ENCODE measurements at places on chromosomes 4 and X.

GRCh38 chr4:89746377-89746776, 90.6 kb downstream of the SNCA start:
- no peak for DNase-seq

GRCh38 chrX:77788050-77788449, 2.0 kb upstream of the ATRX start:
- no peak for DNase-seq

GRCh38 chr4:147195386-147195785, 249.7 kb upstream of the TTC29 start:
- no peak for DNase-seq

- no peak for DNase-seq
Observed at GRCh38 chr4:128775916-128776315, 33.6 kb upstream of the JADE1 start.

DNA sequence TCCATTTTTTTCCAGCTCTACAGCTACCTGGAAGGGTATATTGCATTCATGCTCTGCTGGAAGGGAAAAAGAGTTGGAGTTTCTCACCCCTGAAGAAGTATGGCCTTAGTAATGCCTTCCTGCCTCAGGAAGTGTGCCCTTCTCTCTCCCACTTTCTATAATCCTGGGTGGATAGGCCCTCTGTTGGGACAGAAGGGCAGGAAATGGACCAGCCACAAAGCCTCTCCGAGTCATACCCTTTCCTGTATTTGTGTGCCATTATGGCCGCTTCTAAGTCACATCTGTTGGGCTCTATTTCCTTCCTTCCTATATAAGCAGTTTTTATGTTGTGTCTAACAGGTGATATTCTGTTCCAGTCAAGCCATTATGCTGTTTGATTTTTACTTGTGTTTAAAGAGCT, 74.8 kb upstream of the SMARCA5 start:
- no peak for DNase-seq

GRCh38 chr4:98512918-98513317, 145.5 kb downstream of the TSPAN5 start:
- DNase-seq = no peak

- DNase-seq = no peak
Observed at GRCh38 chrX:69724307-69724706, 108.4 kb downstream of the EDA start.

- DNase-seq = no peak
Observed at GRCh38 chrX:105910563-105911105, 88.3 kb downstream of the NRK start.

- no peak for DNase-seq
Observed at GRCh38 chr4:186839122-186840037, 115.7 kb upstream of the FAT1 start.

GRCh38 chr4:80420638-80421037, 85.1 kb downstream of the CFAP299 start:
- no peak for DNase-seq

DNA sequence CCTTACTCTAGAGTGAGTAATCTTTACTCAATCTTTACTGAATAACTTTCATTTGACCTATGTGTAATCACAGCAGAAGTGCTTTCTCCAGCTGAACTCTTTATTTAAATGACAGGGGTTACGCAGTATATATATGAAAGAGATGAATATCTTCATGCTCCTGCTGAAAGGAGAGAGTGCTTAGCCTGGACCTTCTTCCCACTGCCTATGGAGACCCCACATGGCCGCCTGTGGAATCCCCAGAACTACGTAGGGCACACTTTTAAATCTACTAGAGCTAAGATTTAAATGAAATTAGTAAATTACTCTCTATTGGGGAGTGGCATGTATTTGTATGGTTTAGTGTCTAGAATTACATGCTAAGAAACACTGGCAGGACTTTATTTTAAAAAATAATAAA, 391.2 kb downstream of the ANKRD50 start:
- no peak for DNase-seq

GRCh38 chrX:113947548-113947947, 636.3 kb upstream of the HTR2C start:
- no peak for DNase-seq

GRCh38 chr4:72666910-72667309, 97.9 kb upstream of the ADAMTS3 start:
- no peak for DNase-seq

DNA sequence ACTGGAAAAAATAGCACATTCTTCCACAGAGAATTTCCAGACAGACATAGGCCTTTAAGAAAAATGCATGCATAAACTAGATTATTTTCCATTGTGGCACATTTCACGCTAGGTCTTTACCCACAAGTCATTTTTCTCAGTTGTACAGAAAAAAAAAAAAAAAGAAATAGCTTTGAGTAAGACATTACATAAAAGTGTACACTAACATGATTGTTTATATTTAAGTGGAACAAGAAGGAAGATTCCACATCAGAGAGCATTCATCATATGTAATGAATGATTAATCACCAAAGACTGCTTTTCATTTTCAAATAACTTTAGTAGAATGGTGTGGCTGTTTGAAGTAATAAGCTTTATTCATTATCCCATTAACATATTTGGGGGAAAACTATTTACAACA, 1270.2 kb upstream of the AGA start:
- no peak for DNase-seq

DNA sequence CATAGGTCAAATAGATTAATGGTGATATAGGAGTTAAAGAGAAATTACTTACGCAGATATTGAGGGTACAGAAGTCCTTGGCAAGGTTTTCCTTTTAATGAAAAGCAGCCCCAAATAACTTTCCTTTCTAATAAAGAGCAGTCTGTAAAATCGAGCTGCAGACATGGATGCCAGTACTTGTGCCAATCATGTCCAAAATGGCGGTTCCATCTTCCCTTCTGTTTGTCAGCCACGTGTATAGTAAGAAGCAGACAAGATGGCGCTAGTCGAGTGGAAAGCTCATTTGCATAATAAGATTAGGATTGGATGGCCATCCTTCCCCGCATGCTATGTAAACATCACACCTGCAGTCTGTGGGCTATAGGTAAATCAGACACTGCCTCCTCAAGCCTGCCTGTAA, 68.5 kb downstream of the FGFBP1 start:
- no peak for DNase-seq

GRCh38 chr4:124019749-124020549, 623.4 kb downstream of the SPRY1 start:
- no peak for DNase-seq

- DNase-seq = no peak
Observed at GRCh38 chr4:26763648-26764047, 97.0 kb upstream of the STIM2 start.

GRCh38 chr4:87805971-87806370, 6.6 kb downstream of the IBSP start:
- no peak for DNase-seq

DNA sequence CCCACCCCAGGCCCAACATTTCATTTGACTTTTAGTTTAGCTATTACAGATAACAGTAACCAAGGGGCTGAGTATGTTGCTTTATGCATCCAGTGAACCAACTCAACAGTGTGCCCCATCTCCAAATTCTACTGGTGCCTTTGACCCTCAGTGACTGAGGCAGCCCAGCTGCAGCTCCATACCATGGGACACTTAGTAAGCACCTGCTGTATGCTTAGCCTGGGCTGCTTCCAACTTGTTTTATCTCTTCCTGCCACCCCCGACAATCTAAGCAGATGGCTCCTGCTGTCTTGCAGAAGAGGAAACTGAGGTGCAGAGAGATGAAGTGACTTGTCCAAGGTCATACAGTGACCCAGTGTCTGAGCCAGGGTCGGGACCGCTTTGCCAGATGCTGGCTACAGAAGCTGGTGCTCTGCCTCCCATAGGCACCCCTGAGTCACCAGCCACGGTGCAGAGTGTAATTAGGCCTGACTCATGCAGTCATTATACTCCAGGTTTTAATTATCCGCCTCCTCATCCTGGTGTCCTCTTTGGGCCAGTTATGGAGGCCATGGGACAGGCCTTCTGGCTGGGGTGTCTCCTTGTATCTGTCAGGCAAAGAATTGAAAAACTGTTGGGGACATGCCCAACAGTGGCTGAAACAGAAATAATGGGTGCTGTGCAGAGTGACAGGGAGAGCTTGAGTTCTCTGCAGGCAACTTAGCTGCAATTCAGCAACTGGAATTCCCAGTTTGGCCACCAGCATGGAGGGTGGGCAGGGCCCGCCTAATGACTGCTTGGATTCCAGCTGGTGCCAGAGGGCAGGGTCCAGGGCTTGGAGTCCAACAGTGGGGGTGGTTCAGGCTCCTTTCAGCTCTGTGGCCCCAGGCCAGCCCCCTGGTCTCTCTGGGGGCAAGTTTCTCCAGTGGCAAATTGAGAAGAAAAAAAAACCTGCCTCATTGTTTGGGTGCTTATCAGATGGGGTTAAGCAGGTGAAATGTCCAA, 8.2 kb upstream of the GPR78 start:
- no peak for DNase-seq

- no peak for DNase-seq
Observed at GRCh38 chr4:41119867-41120295, 94.5 kb downstream of the APBB2 start.

DNA sequence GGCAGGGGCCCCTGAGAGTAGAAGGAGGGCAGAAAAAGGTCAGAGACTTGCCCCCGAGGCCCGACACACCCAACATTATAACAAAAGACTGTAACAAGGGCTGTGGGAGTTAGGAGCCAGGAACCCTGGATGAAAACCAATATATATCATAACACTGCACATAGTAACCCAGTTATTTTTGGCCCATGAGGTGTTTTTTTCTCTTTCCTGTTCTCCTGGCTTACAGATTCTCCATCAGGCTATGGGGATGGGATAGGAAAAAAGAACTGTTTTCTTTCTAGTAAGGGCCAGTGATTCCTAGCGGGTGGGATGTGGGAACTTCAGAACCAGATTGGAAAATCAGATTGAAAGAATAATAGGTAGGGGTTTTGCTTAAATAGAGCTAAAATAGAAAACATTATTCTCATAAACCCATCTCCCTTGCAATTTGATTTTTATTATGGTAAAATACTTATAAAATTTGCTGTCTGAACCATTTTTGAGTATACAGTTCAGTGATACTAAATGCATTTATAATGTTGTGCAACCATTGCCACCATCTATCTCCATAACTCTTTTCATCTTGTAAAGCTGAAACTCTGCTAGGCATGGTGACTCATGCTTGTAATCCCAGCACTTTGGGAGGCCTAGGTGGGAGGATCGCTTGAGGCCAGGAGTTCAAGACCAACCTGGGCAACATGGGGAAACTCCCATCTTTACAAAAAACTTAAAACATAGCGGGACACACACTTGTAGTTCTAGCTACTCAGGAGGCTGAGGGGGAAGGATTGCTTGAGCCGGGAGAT, 33.5 kb downstream of the SNX25 start:
- DNase-seq = no peak

GRCh38 chr4:182835006-182835740, 82.0 kb downstream of the DCTD start:
- DNase-seq = no peak

- no peak for DNase-seq
Observed at GRCh38 chrX:123493857-123494256, 239.0 kb downstream of the THOC2 start.

DNA sequence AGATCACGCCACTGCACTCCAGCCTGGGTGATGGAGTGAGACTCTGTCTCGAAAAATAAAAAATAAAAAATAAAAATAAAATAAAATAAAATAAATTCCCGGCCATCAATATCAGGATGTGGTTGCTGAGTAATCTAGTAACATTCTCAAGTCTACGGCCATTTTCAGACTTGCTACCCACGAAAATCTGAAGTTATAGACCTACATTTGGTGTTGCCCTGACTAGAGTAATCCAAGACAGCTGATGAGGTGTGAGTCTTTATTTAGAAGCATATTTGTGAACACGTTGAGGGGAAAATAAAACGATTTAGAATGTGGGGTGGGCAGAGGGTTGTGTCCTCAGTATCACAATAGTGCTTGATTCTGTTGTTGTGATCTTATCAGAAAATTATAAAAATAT, 130.2 kb upstream of the MID1 start:
- DNase-seq = no peak

DNA sequence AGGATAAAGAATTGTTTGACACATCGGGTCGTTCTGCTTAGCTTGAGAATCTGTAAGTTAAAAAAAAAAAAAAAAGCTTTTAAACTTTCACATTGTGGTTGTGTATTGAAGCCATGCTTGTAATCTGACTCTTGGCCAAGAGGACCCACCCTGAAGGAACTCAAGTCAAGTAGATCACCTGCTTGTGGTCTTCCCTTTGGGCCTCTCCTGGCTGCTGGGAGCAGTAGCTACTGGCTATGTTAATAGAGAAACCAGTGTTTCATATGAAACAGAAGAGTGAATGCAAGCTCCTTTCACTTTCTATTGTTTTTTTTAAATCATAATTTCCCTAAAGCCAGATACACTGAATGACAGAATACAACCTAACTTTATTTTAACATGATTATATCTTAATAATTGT, 402.4 kb upstream of the NDST4 start:
- no peak for DNase-seq

GRCh38 chr4:111954550-111954949, 190.7 kb upstream of the FAM241A start:
- no peak for DNase-seq

DNA sequence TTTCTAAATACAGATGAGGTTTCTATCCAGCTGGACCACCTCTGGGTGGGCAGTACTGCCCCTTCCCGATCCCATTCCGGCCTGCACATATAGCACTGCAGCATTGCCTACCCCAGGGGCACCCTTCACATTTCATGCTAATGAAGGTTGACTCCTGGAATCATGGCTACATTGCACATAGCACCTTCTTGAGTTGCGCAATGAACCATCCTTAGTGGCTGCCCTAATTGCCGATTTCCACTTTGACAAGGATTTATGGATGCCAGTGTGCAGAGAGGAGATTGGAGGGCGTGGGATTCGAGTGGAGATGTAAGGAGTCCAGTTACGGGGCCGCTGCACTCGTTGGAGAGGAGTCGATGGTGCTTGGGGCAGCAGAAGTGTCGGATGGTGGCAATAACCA, 229.0 kb downstream of the FRMPD4 start:
- no peak for DNase-seq

DNA sequence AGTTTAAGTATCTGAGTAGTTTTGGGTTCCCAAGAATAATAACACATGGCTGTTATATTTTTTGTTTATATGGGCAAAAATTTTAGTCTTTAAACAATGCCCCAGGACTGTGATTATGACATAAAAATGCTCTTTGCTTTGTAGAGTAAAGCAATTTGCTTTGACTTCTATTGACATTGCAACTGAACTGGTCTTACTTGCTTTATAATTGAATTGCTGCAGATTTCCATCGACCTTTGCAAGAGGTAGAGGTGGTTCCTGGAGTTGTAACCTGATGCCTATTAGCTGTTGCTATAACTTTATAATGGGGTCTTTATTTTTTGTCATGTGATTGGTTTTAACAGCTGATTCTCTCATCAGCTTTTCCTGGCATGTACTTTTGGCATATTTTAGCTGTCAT, 302.9 kb downstream of the ARHGAP10 start:
- DNase-seq = no peak

- no peak for DNase-seq
Observed at GRCh38 chr4:180009316-180009715, 2233.9 kb upstream of the TENM3 start.

DNA sequence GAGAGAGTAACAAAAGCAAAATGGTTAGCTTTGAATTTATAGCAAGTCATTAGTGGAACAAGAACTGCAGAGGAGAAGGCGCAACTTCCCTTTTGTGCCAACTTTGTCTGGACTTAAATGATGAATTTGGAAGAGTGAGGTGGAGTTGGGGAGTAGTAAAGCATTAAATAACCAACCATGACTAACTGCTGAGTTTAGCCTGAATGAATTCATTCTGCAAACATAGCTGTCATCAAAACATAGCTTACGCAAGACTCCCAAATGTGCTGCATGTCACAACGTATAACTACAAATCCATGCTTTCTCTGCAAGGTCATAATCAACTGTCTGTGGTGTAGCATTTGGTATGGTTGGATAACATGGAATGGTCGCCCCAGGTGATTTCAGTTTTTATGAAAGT, 75.9 kb upstream of the RPL34 start:
- DNase-seq = no peak

GRCh38 chr4:52606040-52606439, 53.1 kb downstream of the USP46 start:
- no peak for DNase-seq

Measured in NT2/D1 (cell line).